ENCODE measurements at places on chromosomes 4 and X. TPM values are rescaled to one million over a fixed set of nuclear protein-coding genes. Genes with fewer than 3 reads are reported as not detected.

DNA sequence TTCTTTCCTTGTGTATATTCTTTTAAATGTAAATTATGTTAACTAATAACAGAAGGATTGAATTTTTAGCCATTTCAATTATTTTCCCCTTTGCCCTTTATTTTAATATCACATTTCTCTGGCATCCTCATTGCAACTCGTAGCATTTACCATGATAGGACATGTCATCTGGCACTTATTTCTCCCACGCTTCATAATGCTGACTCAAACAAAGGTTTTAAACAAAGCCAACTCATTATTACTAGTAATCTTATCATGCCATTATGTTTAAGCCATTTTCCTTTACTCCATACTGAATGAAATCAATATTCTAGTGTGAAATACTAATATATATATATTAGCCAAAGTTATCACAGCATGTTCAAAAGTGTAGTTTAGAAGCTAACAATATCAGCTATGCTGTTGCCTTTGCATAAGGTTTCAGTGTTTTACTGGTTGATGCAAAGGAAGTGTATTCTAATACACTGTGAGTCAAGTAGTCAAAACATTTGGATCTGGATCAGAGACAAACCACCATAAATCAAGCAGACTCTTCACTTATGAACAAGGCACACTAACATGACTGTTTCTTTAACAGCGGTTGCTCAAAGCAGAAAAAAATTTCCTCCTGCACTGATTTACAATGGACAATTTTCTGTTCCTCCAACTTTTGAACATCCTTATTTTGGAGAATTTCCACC, 281.6 kb downstream of the SLC7A11 start:
- ATAC-seq, result peak; percentile 79

DNA sequence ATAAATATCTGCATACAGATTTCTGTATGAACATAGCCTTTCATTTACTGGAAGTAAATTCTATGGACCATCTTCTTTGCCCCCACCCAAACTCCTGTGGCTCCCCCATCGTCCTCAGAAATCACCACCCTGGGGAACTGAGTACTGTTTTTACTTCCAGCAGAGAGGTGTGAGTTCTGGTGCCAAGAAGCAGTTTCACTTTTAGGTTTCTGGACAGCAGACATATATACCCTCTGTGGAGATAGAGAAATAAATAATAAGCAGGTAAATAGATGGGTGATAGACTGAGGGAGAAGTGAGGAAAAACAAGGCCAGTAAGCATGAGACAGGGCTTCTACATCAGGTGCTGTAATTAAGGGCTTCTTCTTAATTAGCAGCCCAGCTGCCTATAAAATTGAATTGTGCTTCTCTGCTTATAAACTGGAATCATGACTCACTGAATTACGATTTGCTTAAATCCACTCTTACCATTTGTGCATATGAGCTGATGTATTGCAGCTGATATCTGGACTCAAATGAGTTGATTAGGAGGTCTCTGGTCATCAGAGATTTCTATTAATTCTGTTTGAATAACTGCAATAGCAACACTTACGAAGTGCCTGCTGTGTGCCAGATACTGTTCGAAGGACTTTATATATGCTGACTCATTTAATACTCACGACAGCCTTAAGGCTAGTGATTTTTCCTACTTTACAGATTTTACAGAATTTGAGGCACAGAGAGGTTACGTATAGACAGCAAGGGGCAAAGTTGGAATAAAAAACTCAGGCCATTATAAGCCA, 60.8 kb upstream of the DHX15 start:
- ATAC-seq, result no peak

GRCh38 chr4:177367336-177367735, 57.7 kb downstream of the NEIL3 start:
- peak; percentile 57 for ATAC-seq

GRCh38 chrX:136159611-136160025, 12.3 kb downstream of the FHL1 start:
- no peak for ATAC-seq

NXF2 gene
- total RNA-seq, result not detected

ETDA gene
- not detected for total RNA-seq

PABPC5 gene
- total RNA-seq, result not detected

ACE2 gene
- 2.2 TPM for total RNA-seq
